Endodermal cell (in vitro differentiated cells): ENCODE measurements at places on chromosomes 7 and 10. TPM values are rescaled to one million over a fixed set of nuclear protein-coding genes. Genes with fewer than 3 reads are reported as not detected.

- DNase-seq, result no peak
- H3K27me3 ChIP-seq, result no peaks in the 10 kb centered on the region
- no peak overlapping the region for H3K27ac ChIP-seq
- no peaks in the 10 kb centered on the region for H3K4me1 ChIP-seq
- no peaks in the 10 kb centered on the region for H3K36me3 ChIP-seq
Observed at GRCh38 chr7:18357691-18358090, 137.9 kb upstream of the HDAC9 start.

DNA sequence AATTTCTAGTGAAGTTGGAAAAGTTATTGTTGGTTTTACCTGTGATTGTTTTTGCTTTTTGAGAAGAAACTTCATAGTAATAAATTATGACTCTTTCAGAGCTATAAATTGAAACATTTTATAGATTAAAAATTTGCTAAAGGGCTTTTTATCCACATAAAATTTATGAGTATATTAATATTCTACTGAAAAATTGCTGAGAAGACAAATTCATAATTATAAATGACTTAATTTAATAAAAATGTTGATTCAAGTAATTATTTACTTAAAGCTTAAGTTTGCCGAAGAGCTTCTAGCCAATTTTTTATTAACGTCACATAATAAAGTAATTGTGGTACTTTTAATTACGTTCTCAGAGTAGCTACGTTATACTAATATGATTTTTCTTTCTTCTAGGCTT lies 761.7 kb downstream of the DNAJB9 start:
- no peaks in the 10 kb centered on the region for H3K27me3 ChIP-seq
- H3K36me3 ChIP-seq, result no peaks in the 10 kb centered on the region
- H3K4me1 ChIP-seq, result no peaks in the 10 kb centered on the region
- H3K4me3 ChIP-seq, result no peak overlapping the region
- H3K27ac ChIP-seq, result no peak overlapping the region
- no peak for DNase-seq

GRCh38 chr10:117552701-117553141 lies 10.2 kb downstream of the EMX2 start:
- H3K27me3 ChIP-seq, result peaks cover 100% of the 10 kb centered on the region
- no peak overlapping the region for H3K4me3 ChIP-seq
- no peaks in the 10 kb centered on the region for H3K4me1 ChIP-seq
- no peak for DNase-seq
- H3K27ac ChIP-seq, result no peak overlapping the region
- no peaks in the 10 kb centered on the region for H3K36me3 ChIP-seq

GRCh38 chr7:44477063-44477830 lies 13.2 kb downstream of the NUDCD3 start:
- H3K27me3 ChIP-seq, result no peaks in the 10 kb centered on the region
- H3K36me3 ChIP-seq, result peaks cover 80% of the 10 kb centered on the region
- no peaks in the 10 kb centered on the region for H3K4me1 ChIP-seq
- no peak overlapping the region for H3K27ac ChIP-seq

DNA sequence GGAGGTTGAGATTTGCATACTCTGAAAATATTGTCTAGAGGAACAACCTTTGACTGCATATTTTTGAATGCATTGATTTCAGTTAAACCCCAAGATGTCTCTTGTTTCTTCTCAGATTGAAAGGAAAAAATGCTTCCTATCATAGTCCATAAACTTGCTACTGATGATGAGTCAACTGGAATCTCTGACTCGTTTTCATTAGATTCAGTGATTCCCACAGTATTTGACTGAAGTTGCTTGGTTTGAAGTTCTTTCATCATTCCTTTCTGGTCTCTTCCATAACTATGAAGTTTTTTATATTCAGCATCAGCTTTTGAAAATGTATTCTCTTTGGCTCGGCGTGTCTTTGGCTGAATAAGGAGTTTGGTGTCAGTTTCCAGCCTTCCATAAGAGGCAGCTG lies 10.7 kb downstream of the PEX1 start:
- H3K27me3 ChIP-seq, result no peaks in the 10 kb centered on the region
- no peak overlapping the region for H3K27ac ChIP-seq
- no peak overlapping the region for H3K4me3 ChIP-seq
- no peak for DNase-seq
- peaks cover 47% of the 10 kb centered on the region for H3K36me3 ChIP-seq
- H3K4me1 ChIP-seq, result no peaks in the 10 kb centered on the region

GRCh38 chr10:89304026-89304425 lies 2.2 kb downstream of the IFIT2 start:
- no peak for DNase-seq
- no peaks in the 10 kb centered on the region for H3K36me3 ChIP-seq
- H3K27ac ChIP-seq, result no peak overlapping the region
- no peak overlapping the region for H3K4me3 ChIP-seq
- H3K4me1 ChIP-seq, result no peaks in the 10 kb centered on the region

The LIPM gene
- not detected in 3 replicates for total RNA-seq

DNA sequence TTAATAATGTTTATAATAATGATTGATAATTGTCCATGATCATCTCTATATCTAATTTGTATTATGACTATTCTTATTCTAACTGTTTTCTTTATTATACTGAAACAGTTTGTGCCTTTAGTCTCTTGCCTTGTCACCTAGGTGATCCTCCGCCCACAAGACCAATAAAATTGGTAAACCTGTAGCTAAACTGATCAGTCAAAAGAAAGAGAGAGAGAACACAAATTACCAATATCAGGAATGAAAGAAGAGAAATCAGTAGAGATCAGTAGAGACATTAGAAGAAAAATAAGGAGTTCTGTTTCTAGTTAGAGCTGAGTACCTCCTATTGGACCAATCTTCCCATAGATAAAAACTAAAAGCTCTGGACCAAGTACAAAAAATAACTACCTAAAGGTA lies 6.1 kb upstream of the COA1 start:
- no peak overlapping the region for H3K4me3 ChIP-seq
- no peaks in the 10 kb centered on the region for H3K4me1 ChIP-seq
- no peak overlapping the region for H3K27ac ChIP-seq
- DNase-seq, result no peak
- H3K36me3 ChIP-seq, result no peaks in the 10 kb centered on the region

- no peaks in the 10 kb centered on the region for H3K27me3 ChIP-seq
- no peak for DNase-seq
- H3K36me3 ChIP-seq, result no peaks in the 10 kb centered on the region
Observed at GRCh38 chr10:24349379-24350001, 140.6 kb downstream of the KIAA1217 start.

GRCh38 chr7:108418946-108419345 lies 37.3 kb downstream of the NRCAM start:
- H3K27me3 ChIP-seq, result no peaks in the 10 kb centered on the region
- no peak overlapping the region for H3K27ac ChIP-seq
- DNase-seq, result no peak
- no peaks in the 10 kb centered on the region for H3K36me3 ChIP-seq
- H3K4me3 ChIP-seq, result no peak overlapping the region

DNA sequence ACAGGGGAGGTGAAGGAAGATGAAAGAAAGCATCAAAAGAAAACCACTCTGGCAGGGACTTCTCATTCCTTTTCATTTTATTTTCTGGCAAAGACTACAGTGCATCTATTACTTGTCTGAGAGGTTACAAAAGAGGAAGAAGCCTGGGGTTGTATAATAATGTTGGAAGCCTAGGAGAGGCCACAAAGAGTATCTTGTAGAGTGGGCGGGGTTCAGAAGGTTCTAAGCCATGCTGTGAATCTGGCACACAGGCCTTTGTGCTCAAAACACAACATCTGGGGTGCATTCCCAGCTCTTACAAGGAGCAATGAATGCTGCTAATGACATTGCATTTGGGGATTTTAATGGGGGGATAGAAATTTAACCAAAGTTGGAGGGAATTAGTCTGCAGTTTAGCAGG lies 49.4 kb downstream of the MRPL32 start:
- no peaks in the 10 kb centered on the region for H3K36me3 ChIP-seq
- H3K27me3 ChIP-seq, result no peaks in the 10 kb centered on the region
- no peak for DNase-seq
- H3K27ac ChIP-seq, result no peak overlapping the region
- H3K4me3 ChIP-seq, result no peak overlapping the region

GRCh38 chr7:14846405-14846804 lies 56.1 kb downstream of the DGKB start:
- no peak overlapping the region for H3K4me3 ChIP-seq
- H3K4me1 ChIP-seq, result peaks cover 5% of the 10 kb centered on the region
- no peaks in the 10 kb centered on the region for H3K27me3 ChIP-seq
- H3K27ac ChIP-seq, result no peak overlapping the region
